Ascending aorta (tissue), 2 donors: ENCODE measurements at places on chromosomes 7 and 10. TPM values are rescaled to one million over a fixed set of nuclear protein-coding genes. Genes with fewer than 3 reads are reported as not detected.

DNA sequence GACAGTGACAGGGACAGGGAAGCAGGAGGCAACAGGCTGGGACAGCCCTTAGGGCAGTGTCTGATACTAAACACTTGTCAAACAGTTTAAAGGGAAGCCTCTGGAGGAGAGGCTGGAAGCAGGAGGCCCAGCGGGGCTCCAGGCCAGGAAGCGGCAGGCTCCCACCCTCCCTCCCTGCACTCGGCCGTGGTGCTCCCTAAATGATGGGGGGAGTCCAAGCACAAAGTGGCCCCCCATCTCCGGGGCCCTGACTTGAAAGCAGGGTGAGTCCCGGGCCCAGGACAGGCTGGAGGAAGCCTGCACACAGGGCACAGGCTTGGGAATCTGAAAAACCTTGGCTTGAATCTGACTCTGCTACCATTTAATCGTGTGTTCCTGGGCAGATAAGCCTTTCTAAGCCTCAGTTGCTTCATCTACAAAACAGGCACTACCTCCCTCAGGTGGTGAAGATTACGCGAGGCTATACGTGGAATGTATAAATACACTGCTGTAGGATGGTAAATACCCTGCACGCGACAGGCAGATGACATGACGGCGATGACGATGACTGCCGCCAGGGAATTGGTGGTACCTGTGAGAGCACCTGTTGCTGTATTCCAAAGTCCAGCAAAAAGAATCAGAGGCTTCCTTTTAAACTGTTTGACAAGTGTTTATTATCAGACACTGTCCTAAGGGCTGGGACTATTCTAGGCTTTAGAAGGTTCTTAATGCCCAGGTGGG is 34.1 kb downstream of the GBX1 start:
- H3K4me1 ChIP-seq, result no peaks in the 10 kb centered on the region
- DNase-seq, result no peak
- H3K36me3 ChIP-seq, result peaks cover 100% of the 10 kb centered on the region

Gene CYP26C1
- not detected for total RNA-seq

Gene C10orf143
- 0.11 TPM for total RNA-seq

- H3K27me3 ChIP-seq, result no peaks in the 10 kb centered on the region
- no peaks in the 10 kb centered on the region for H3K4me1 ChIP-seq
- peaks cover 57% of the 10 kb centered on the region for H3K36me3 ChIP-seq
- no peak for DNase-seq
- no peak overlapping the region for H3K27ac ChIP-seq
These were observed 17.6 kb upstream of the ORAI2 start for GRCh38 chr7:102415685-102416225.

DNA sequence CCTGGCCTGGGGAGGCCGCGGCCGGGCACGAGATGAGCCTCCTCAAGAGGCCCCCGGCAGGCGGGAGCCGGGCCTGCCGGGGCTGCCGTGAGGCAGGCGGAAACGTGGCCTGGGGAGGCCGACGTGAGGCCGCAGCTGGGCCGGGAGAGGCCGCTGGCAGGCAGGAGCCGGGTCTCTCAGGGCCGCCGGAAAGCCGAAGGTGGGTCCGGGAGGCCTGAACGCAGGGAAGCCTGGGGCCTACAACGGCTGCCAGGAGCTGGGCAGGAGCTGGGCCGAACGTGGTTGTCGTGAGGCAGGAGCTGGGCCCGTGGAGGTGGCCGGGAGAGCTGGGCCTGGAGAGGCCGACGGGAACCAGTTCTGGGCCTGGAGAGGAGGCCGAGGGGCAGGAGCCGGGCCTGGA is 171.9 kb downstream of the TPST1 start:
- H3K4me1 ChIP-seq, result no peaks in the 10 kb centered on the region
- H3K4me3 ChIP-seq, result no peak overlapping the region
- no peak for DNase-seq
- H3K27ac ChIP-seq, result no peak overlapping the region
- no peaks in the 10 kb centered on the region for H3K27me3 ChIP-seq

Gene FBXW4
- 21.3 TPM for total RNA-seq

DNA sequence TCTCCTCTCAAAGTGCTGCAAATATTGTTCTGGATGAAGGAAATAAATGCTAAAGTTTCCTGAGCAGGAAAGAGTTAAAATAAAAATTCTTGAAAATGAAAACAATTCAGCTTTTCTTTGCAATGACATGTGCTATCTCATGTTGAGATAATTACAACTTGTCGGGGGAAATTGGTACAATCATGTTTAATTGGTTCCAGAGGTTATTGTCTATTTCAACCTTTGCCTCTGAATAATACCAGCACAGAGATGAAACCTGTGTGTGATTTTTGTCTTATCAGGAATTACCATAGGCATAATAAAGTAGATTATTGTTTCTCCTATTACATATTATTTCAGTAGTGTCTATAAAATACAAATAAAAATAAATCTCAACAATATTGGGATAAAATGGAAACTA is 305.0 kb downstream of the XPNPEP1 start:
- H3K27ac ChIP-seq, result no peak overlapping the region
- H3K4me3 ChIP-seq, result no peak overlapping the region

DNA sequence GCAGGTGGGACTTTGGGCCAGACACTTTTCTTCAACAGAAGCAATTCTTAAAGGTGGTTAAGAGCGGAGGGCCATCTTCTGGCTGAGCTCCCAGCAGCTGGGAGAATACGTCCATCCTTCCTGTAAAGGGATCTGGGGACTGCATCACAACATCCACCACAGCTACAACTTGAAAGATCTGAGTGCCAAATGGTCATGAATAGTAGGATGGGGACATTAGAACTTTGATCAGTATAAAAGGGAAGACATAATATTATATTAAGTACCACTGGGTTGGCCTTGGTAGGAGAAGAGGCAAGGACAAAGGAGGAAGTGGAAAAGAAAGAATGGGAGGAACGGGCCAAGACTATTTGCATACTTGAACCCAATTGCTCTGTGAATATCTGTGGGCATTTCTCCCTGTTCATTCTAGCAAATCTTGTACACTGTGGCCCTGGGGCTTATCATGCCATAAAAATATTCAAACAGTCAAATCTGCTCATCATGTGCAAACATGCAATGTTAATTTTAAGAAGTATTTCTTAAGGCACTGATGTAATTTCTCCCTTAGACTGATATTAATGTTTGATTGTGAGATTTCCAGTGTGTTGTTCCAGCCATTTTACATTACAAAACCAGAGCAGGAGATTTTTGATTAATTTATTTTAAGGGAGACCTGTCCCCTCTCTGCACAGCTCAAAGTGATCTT is 65.5 kb upstream of the CREB5 start:
- DNase-seq, result no peak
- H3K27me3 ChIP-seq, result no peaks in the 10 kb centered on the region
- no peaks in the 10 kb centered on the region for H3K4me1 ChIP-seq
- H3K4me3 ChIP-seq, result no peak overlapping the region
- H3K27ac ChIP-seq, result no peak overlapping the region
- H3K36me3 ChIP-seq, result no peaks in the 10 kb centered on the region

- no peaks in the 10 kb centered on the region for H3K27me3 ChIP-seq
- H3K27ac ChIP-seq, result no peak overlapping the region
- DNase-seq, result no peak
- no peaks in the 10 kb centered on the region for H3K36me3 ChIP-seq
These were observed 23.0 kb upstream of the SNX13 start for GRCh38 chr7:17963281-17963680.

GRCh38 chr7:147524726-147525250 is 1065.8 kb upstream of the C7orf33 start:
- H3K27me3 ChIP-seq, result no peaks in the 10 kb centered on the region
- H3K4me3 ChIP-seq, result no peak overlapping the region
- H3K4me1 ChIP-seq, result no peaks in the 10 kb centered on the region
- H3K27ac ChIP-seq, result no peak overlapping the region
- DNase-seq, result no peak
- H3K36me3 ChIP-seq, result no peaks in the 10 kb centered on the region

GRCh38 chr7:136869991-136870865 is 1.8 kb downstream of the CHRM2 start:
- no peak overlapping the region for H3K27ac ChIP-seq
- no peaks in the 10 kb centered on the region for H3K4me1 ChIP-seq
- peak overlapping the region; percentile 13 for H3K4me3 ChIP-seq
- H3K36me3 ChIP-seq, result no peaks in the 10 kb centered on the region

GRCh38 chr7:132500727-132501440 is 75.4 kb downstream of the PLXNA4 start:
- peak; percentile 86 for DNase-seq
- no peak overlapping the region for H3K4me3 ChIP-seq
- H3K4me1 ChIP-seq, result no peaks in the 10 kb centered on the region
- H3K27me3 ChIP-seq, result no peaks in the 10 kb centered on the region
- H3K27ac ChIP-seq, result no peak overlapping the region

Gene GIMAP5
- 89.3 TPM for total RNA-seq

DNA sequence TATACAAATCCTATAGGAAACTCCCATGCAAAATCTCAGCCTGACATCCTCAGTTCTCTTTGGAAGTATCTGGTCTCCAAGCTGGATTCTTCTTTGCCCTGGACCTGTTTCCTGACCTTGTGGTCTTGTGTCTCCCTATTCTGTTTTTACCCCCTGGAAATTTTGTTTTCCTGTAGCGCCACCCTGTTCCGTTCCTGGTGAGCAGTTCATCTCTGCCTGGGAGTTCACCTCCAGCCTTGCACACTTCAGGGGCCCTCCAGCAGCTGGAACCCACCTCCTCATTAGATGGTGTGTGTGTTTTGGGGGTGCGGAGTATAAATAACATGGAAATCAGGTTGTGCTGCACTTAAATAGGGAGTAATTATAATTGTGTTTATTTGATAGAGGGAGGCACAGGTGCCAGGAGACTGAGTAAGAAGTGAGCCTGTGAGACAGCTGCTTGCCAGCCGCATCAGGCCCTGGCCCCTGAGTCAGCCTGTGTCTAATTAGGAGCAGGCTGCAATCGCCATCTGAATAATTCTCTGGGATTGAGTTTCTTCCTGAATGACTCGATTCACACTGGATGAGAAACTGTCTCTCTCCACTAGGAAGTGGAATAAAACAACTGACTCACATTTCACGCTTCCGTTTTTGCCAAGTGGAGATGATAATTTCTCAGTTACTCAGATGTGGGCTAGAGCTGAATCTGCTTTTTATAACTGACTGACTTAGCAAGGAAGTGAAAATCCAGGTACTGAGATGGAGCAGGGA is 69.4 kb upstream of the HECTD2 start:
- DNase-seq, result peak; percentile 74
- H3K4me3 ChIP-seq, result no peak overlapping the region
- no peaks in the 10 kb centered on the region for H3K27me3 ChIP-seq
- no peaks in the 10 kb centered on the region for H3K4me1 ChIP-seq
- H3K36me3 ChIP-seq, result no peaks in the 10 kb centered on the region

- no peaks in the 10 kb centered on the region for H3K36me3 ChIP-seq
- H3K4me3 ChIP-seq, result no peak overlapping the region
- H3K4me1 ChIP-seq, result no peaks in the 10 kb centered on the region
- no peak for DNase-seq
- no peak overlapping the region for H3K27ac ChIP-seq
- no peaks in the 10 kb centered on the region for H3K27me3 ChIP-seq
These were observed 213.0 kb downstream of the BUB3 start for GRCh38 chr10:123367195-123367594.

DNA sequence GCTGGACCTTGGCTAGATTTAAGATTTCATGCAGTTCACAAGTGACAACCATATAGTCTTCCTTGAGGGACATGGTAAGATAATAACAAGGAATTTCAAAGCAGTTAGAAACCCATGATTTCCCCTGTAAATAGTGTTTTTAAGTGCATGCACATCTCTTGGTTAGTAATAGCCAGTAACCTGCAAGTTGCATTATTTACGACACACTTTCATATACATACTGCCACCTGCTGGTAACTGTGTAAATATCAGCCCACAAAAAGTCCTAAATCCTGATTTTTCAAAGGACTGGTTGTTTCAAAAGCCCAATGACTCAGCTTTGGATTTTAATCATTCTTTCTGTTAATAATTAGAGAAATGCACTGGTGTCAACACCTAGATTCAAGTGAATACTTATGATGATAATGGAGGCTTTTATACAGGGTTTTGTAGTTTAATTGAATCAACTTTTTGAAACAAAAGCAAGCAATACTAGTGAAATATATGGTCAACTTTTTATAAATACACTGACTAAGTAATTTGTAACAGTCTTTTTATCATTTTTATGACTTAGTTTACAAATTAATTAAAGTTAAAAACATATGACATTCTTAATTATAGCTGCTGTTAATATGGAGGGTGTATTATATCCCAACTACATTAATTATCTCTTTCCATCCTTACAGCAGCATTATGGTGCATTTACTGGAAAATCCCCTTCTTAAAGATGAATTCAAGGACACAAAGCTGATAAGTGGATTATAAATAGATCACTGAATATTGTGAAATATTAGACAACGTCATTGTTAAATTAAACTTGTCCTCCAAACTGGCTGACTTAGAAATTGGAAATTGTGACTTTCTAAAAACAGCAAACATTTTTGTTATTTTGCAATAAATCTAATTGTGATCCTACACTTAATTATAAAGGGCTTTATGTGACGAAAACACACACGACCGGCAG is 367.7 kb upstream of the SEMA3D start:
- no peaks in the 10 kb centered on the region for H3K27me3 ChIP-seq
- no peak overlapping the region for H3K27ac ChIP-seq
- H3K4me1 ChIP-seq, result no peaks in the 10 kb centered on the region
- peak; percentile 58 for DNase-seq
- H3K4me3 ChIP-seq, result no peak overlapping the region
- no peaks in the 10 kb centered on the region for H3K36me3 ChIP-seq

GRCh38 chr7:23426876-23427275 is 43.4 kb downstream of the IGF2BP3 start:
- no peaks in the 10 kb centered on the region for H3K36me3 ChIP-seq
- H3K27ac ChIP-seq, result no peak overlapping the region
- no peaks in the 10 kb centered on the region for H3K4me1 ChIP-seq

- H3K27ac ChIP-seq, result peak overlapping the region; percentile 22
- peaks cover 4% of the 10 kb centered on the region for H3K4me1 ChIP-seq
- DNase-seq, result no peak
- no peaks in the 10 kb centered on the region for H3K27me3 ChIP-seq
- H3K4me3 ChIP-seq, result no peak overlapping the region
These were observed 30.9 kb upstream of the KLHL7 start for GRCh38 chr7:23074443-23075261.

GRCh38 chr7:149100821-149101220 is 10.3 kb upstream of the ZNF786 start:
- no peak for DNase-seq
- no peak overlapping the region for H3K27ac ChIP-seq
- no peak overlapping the region for H3K4me3 ChIP-seq
- H3K4me1 ChIP-seq, result no peaks in the 10 kb centered on the region

GRCh38 chr7:99034932-99035722 is 108.8 kb downstream of the SMURF1 start:
- H3K27me3 ChIP-seq, result no peaks in the 10 kb centered on the region
- DNase-seq, result no peak
- H3K27ac ChIP-seq, result peak overlapping the region; percentile 88
- peaks cover 9% of the 10 kb centered on the region for H3K4me1 ChIP-seq

- DNase-seq, result peak; percentile 49
- H3K4me3 ChIP-seq, result no peak overlapping the region
- no peaks in the 10 kb centered on the region for H3K4me1 ChIP-seq
- no peak overlapping the region for H3K27ac ChIP-seq
These were observed 39.2 kb downstream of the ZNF467 start for GRCh38 chr7:149733924-149734790.

Gene CCL24
- total RNA-seq, result not detected
